ENCODE measurements at places on chromosomes 1 and 21.

- DNase-seq = no peak
These were observed 90.8 kb upstream of the SLC25A33 start for GRCh38 chr1:9448132-9449109.

DNA sequence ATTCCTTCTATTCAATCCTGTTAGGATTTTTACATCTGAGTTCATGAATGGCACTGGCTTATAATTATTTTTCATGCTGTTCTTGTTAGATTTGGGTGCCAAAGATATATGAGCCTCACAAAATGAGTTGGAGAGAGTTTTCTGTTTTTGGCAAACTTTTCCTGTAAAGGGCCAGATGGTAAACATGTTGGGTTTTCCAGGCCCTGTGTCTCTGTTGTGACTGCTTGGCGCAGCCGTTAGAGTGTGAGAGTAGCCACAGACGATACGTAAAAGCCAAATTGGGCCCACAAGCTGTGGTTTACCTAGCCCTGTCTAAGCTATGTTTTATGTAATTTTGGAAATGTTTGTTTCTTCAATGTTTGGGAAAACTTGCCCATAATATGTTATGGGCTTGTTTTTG lies 15.6 kb upstream of the CA6 start:
- no peak for DNase-seq

DNA sequence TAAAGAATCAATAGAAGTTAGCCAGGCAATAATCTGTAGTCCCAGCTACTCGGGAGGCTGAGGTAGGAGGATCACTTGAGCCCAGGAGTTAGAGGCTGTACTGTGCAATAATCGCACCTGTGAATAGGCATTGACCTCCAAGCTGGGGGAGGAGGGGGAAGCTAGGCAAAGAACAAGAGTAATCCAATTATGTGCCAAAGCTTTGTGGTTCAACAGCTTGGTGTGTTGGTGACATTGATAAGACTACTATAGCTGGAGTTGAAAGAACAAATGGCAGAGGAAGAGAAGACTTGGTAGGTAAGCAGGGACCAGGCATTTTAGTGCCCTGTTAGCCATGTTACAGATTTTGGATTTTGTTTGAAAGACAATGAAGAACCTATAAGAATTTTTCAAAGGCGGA lies 2.1 kb upstream of the TMCO2 start:
- DNase-seq = no peak

GRCh38 chr21:23968722-23969647 lies 1638.3 kb downstream of the MRPL39 start:
- DNase-seq = peak; percentile 62

GRCh38 chr1:28159243-28159642 lies 17.2 kb downstream of the PTAFR start:
- no peak for DNase-seq

- DNase-seq = no peak
These were observed 1.6 kb downstream of the NRIP1 start for GRCh38 chr21:15063081-15063813.

GRCh38 chr1:95686217-95686616 lies 452.2 kb downstream of the RWDD3 start:
- no peak for DNase-seq

GRCh38 chr1:205920159-205920558 lies 23.1 kb downstream of the SLC26A9 start:
- no peak for DNase-seq

DNA sequence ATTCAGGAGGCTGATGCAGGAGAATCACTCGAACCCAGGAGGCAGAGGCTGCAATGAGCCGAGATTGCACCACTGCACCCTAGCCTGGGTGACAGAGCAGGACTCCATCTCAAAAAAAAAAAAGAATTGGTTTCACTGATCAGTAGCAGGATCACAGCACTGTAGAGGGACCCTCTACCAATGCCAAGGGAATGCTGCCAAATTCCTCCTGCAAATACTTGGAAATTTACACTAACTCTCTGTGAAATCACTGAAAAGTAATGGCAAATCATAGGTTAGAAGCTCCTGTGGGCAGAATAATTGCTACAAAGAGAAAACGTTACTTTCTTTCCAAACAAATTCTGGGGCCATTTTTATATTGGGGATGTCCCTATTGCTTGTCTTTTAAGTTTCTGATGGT lies 6.7 kb upstream of the GPR25 start:
- DNase-seq = no peak

Measured in activated T-cell treated with anti-CD3 and anti-CD28 coated beads for 48 hours (primary cell).